ENCODE measurements at places on chromosomes 7 and 10. TPM values are rescaled to one million over a fixed set of nuclear protein-coding genes. Genes with fewer than 3 reads are reported as not detected.

PNLIPRP3 gene
- not detected for total RNA-seq

OR9A2 gene
- total RNA-seq = not detected

PPP1R9A gene
- total RNA-seq = 4.0 TPM

MAPK8 gene
- total RNA-seq = 36.9 TPM

ADRB1 gene
- total RNA-seq = 1.4 TPM

UFSP1 gene
- 4.3 TPM for total RNA-seq

IDI1 gene
- 32.1 TPM for total RNA-seq

TMEM176A gene
- total RNA-seq = not detected

NPTX2 gene
- total RNA-seq = 0.12 TPM

EBF3 gene
- total RNA-seq = 0.10 TPM

TRPV5 gene
- not detected for total RNA-seq

CUX1 gene
- total RNA-seq = 43.4 TPM

VWDE gene
- 0.43 TPM for total RNA-seq

FAM171A1 gene
- total RNA-seq = 27.0 TPM

CPED1 gene
- total RNA-seq = not detected

LRGUK gene
- total RNA-seq = 0.39 TPM

ASAH2 gene
- 2.2 TPM for total RNA-seq

CCL26 gene
- total RNA-seq = 7.7 TPM

FAM25G gene
- total RNA-seq = 1.5 TPM

FAM25A gene
- 0.52 TPM for total RNA-seq

FAM25C gene
- total RNA-seq = 0.98 TPM

TSC22D4 gene
- 57.8 TPM for total RNA-seq

Data from A549 treated with Hydrocortisone at 1 μM for 4 hours (cell line).